ENCODE measurements at places on chromosomes 3 and 15.

GRCh38 chr3:17055374-17056276, 170.9 kb downstream of the PLCL2 start:
- DNase-seq = no peak

DNA sequence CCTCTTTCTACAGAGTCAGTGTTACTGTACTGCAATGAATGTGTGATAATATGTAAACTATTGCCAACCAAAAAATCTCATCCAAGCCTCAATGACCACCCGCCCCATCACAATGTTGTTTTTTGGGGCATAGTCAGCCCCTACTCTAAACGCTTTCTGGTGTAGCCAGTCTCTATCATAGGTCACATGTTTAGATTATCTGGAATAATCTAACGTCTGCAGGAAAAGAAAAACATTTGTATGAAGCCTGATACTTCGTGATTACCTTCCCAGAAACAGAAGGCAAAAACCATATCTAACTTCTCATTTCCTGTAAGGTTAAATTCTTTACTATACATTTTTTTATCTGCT, 1331.8 kb upstream of the GBE1 start:
- DNase-seq = no peak

DNA sequence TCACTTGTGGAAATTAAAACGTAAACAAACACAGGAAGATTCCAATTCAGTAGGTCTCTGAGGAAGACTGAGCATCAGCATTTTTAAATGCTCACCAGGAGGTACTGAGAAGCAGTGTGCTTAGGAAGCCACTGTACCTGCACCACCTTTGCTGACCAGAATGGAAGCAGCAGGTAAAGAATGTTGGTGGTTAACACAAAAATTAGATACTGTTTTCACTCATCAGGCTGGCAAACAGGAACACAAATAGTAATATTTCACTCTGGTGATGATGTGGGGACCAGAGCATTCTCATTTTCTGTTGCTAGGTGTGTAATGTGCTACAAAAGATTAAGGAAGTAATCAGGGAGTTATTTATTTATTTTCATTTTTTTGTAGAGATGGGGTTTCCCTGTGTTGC, 29.9 kb upstream of the GHSR start:
- no peak for DNase-seq

DNA sequence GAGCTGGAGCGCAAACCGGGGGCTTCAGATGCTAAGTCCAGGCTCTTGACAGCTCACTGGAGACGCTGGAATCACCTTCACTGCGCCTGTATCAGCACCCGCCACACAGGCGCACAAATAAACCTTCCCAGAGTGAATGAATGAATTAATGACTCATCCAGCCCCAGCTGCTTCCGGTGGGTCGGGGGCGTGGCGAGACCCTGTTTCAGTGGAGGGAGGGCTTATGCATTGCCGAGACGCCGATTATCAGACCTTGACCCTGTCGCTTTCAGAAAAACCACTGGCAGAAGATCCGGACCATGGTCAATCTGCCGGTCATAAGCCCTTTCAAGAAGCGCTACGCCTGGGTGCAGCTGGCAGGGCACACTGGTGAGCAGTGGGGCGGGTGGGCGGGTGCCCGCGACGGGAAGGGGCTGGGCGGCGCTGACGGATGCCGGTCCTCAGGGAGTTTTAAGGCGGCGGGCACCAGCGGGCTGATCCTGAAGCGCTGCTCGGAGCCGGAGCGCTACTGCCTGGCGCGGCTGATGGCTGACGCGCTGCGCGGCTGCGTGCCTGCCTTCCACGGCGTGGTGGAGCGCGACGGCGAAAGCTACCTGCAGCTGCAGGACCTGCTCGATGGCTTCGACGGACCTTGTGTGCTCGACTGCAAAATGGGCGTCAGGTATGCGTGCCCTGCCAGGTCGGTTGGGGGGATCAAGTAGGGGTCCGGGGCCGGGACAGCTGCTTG, 7.7 kb downstream of the ITPKA start:
- DNase-seq = no peak

- DNase-seq = no peak
These were observed 1.1 kb downstream of the PIAS1 start for GRCh38 chr15:68055224-68055705.

GRCh38 chr3:107506458-107506857, 16.3 kb upstream of the BBX start:
- DNase-seq = no peak

DNA sequence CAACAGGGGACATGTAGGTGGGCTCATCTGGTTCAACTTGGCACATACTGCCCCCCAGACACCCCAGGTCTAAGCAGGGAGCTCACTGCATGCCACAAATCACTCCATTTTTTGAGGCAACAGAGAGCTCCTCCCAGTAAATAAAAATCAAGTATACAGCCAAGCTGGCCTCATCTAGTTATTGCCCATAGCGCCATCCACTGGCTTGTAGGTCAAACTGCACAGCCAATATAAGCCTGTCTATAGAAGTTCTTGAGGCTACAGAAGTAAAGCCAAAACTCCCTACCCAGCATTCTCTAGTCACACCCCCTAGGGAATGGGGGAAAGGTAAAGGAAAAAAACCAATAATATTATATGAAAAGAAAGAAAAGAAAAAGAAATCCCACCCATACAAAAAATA, 453.7 kb downstream of the ZNF385D start:
- no peak for DNase-seq

DNA sequence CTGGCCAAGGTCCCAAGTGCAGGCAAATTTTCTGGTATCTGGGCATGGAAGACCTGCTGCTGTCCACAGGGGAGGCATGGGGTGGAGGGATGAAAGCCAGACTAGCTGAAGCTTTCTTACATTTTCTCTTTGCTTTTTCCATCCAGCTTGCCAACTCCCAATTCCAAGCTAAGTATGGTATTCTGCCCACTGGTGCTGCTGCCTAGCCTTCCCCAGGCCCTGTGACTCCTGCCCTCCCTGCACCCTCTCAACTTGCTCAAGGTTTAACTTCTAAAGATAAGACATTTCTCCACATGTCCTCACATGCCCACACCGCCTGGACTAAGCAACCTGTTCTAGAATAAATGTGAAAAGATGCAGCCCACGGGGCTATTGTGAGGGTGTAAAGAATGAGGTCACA, 59.5 kb upstream of the HACD2 start:
- DNase-seq = no peak

GRCh38 chr3:188974856-188975599, 196.7 kb upstream of the TPRG1 start:
- DNase-seq = peak; percentile 79

DNA sequence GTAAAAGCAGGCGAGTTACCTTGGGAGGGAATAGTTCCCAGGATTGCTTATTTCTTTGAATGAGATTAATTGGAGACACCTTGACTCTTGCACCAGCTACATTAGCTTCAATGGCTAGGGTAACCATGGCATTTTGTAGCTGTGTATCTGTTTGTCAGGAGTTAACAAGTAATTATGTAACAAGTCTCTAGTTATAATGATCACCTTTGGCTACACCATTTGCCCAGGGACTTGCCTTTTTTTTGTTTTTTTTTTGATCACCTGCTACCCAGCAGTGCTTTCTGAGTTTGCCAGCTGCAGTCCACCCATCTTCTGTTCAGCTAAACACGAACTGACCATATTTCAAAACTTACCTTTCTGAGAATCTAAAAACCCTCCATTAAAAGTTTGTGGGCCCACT, 2.2 kb downstream of the MED12L start:
- DNase-seq = no peak

DNA sequence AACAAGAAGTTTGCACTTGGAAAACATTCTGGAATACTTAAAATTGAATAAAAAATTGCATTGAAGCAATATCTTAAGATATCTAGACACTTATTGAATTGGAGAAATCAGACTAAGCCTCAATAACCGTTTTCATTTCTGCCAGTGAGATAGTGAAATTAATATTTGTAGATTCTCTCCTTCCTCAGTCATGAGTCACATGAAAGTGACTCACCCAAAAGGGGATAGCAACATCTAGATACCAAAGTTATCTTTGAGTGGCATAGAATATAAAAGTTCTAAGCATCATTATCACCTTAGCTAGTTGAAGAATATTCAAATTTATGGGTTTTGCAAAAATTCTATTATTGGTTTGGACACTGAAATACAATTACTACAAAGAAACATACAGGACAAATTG, 614.8 kb upstream of the ZNF717 start:
- no peak for DNase-seq

DNA sequence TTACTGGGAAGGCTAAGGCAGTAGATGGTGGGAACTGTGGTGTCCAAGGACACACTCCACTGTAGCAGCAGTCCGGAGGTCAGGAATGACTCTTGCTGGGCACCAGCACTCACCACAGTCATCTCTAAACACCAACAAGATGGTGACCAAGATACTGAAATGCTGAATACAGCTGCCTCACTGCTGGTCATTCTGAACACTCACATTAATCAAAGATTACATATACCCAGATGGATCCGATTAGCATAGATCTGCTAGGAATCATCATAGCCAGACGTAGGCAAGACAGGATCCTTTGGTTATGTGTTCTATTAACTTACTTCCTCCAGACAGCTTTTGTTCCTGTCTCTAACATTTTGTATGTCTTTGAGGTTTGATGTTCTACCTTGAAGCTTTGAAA, 134.9 kb upstream of the BFSP2 start:
- DNase-seq = no peak

DNA sequence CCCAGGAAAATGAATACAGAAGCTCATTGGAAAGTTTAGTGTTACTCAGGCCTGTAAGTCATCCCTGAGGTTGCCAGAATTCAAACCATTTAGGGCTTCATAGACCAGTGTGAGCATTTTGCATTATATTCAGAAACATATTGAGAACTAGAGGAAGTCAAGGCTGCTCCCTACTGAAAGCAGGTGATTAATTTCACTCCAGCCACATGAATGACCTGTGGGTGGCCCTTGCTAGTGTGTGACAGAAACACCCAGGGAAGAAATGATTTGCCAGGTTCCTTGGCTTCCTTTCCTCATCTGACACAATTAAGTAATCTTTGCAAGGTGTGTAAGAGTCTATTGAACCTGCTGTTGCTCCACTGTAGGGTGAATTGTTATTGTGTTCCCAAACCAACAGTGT, 61.8 kb downstream of the GAP43 start:
- DNase-seq = no peak

- no peak for DNase-seq
These were observed 97.3 kb upstream of the LRIG1 start for GRCh38 chr3:66598168-66598567.

GRCh38 chr15:52699457-52699856, 20.3 kb upstream of the ATOSA start:
- peak; percentile 28 for DNase-seq

Data from DMS79 (cell line).